ENCODE measurements at places on chromosomes 6 and 20.
A peak's percentile ranks its signal among the peaks of the same experiment; 100 is the strongest.

DNA sequence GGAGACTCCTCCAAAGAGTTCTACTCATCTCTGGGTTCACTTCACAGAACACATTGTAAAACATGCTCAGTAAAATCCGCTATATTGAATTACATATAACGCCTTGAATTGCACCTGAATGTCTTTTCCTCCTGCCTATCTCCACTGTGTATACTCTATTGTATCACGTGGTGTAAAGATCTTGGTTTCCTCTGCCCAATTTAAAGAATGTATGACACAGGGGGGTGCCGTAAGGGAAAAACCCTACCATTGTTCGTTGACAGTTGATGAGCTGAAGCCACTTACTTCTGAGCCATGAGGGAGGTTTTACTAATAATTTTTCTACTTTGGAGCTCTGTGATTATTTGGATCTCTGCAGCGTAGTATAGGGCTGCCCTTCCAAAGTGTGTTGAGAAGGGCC lies 6.0 kb downstream of the ASF1A start:
- DNase-seq, result no peak

- DNase-seq, result no peak
These were observed 7.7 kb downstream of the NRN1 start for GRCh38 chr6:5998711-5999687.

DNA sequence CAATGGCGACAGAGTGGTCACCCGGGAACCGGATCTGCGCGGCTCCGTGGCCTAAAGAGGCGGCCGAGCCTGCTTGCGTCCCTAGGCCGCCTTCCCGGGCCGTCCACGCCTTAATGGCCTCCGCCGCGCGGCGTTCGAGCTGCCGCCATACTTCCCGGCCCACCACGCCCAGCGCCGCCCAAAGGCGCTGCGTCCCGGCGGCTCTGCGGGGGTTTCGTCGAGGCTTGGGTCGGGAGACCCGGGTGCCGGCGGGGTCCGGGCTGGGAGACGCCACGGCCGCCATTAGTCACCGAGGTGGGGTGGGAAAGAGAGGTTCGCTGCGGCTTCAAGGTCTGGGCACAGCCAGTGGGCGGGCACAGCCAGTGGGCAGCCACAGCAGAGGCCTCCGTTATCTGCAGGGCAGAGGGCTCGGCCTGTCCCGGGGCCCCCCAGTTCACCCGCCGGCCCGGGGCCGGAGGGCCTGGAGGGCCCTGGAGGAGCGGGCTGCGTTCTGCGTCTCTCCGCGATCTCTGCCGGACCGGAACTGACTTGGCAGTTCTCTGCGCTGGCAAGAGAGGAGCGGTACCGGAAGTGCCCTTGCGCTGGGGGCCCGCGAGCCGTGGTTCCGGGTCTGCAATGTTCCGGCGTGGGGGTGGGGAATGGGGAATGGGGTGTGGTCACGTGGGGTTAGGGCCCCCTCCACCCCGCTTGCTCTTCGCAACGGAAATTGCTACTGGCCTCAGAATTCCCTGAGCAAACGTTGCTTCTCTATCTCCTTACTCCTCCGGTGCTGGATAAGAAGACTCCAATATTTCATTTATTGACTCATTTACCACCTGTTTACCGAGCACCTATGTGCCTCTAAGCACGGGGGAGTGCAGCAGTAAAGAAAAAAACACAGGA lies 82.3 kb downstream of the CNBD2 start:
- DNase-seq, result peak; percentile 90

DNA sequence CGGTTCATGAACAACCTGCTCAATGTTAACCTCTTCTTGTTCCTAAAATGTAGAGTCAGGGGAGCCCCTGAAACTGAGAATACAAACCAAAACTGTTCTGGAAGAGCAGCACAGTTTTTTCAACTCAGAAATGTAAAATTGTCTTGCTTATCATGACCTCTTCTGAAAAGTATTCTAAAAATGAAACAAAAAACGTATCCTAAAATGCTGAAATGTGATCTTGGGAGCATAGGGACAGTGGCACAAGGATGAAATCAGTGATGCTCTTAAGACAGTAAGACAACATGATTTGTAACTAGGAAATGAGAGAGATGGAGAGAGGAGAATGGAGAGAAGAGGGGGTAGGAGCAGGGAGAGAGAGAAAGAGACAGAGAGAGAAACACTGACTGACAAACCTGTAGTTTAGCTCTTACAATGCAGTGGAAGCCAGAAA lies 27.5 kb downstream of the NCOA7 start:
- no peak for DNase-seq

GRCh38 chr6:42507195-42507594 lies 55.5 kb upstream of the TRERF1 start:
- DNase-seq, result no peak

GRCh38 chr6:154515826-154516225 lies 5.3 kb upstream of the CNKSR3 start:
- peak; percentile 64 for DNase-seq

- no peak for DNase-seq
These were observed 92.8 kb downstream of the PTPRT start for GRCh38 chr20:43096931-43097260.

GRCh38 chr6:144607998-144608735 lies 323.0 kb downstream of the UTRN start:
- DNase-seq, result no peak

DNA sequence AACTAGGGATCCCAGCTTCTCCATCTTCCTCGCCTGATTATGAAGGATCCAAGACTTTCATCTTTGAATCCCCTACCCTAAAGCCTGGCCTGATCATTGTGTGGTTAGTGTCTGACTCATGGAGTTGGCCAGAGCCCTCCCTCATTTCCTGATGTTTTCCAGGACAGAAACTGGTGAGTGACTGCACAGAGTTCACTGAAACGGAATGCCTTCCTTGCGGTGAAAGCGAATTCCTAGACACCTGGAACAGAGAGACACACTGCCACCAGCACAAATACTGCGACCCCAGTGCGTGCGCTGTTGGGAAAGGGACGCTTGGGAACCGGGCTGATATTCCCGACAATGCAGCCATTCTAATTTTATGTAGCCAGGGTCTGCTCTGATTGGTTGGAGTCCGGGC lies 4.0 kb downstream of the CD40 start:
- peak; percentile 58 for DNase-seq

- DNase-seq, result no peak
These were observed 4.2 kb downstream of the TGM3 start for GRCh38 chr20:2300002-2300401.

- no peak for DNase-seq
These were observed 48.1 kb downstream of the CNKSR3 start for GRCh38 chr6:154462425-154462824.

DNA sequence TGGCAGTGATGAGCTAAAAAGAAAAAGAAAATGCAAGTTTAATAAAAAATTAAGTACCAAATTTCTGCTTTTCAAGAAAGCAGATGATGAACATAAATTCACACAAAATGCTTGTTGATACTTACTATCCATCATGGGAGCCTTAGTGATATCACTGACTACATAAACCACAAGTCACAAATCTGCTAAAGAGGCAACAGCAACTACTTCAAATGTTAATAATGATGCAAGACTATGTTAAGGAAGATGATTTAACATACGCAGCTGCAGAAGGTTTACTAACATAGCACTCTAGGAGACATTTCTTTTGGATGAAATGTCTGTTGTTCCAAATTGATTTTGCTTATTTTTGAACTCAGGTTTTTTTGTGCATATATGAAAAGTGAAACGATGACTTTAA lies 18.6 kb downstream of the FYN start:
- no peak for DNase-seq

- no peak for DNase-seq
These were observed 30.7 kb downstream of the NCR2 start for GRCh38 chr6:41366150-41366549.

- no peak for DNase-seq
These were observed 193.4 kb downstream of the BACH2 start for GRCh38 chr6:90103056-90103800.

DNA sequence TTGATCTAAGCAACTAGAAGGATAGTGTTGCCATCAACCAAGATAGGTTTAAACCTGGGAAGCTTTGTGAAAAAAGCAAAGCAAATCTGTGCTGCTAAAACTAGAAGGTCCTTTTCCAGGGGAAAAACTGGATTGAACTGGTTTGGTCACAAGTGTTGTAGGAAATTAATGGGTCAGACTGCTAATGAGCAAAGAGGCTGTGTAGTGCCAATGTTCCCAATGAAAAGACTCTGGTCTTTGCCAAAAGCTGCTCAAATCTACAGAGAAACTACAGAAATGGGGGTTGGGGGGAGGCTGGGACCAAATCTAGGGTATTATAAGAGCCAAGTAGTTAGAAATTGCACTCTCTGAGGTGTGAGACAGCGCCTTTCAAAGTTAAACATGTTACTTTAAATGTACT lies 85.0 kb downstream of the PLCG1 start:
- no peak for DNase-seq

DNA sequence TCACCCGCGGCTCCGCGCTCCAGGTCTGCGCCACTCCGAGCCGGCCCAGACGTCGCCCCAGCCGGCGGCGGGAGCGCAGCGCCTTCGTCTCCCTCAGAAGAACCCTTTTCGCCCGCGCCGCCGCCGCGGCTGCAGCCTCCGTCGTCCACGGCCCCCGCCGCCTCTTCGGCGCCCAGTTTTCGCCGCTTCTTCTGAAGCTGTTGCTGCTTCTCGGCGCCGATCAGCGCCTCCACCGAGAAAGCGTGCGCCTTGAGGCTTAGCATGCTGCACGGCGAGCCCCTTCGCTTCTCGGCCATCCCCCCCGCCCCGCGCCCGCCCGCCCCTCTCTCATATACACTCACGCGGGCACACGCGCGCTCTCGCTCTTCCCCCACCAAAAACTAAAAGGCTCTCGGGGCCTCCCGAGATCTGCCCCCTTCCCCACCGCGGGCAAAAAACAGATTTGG lies 489 bp downstream of the TBX18 start:
- DNase-seq, result no peak

DNA sequence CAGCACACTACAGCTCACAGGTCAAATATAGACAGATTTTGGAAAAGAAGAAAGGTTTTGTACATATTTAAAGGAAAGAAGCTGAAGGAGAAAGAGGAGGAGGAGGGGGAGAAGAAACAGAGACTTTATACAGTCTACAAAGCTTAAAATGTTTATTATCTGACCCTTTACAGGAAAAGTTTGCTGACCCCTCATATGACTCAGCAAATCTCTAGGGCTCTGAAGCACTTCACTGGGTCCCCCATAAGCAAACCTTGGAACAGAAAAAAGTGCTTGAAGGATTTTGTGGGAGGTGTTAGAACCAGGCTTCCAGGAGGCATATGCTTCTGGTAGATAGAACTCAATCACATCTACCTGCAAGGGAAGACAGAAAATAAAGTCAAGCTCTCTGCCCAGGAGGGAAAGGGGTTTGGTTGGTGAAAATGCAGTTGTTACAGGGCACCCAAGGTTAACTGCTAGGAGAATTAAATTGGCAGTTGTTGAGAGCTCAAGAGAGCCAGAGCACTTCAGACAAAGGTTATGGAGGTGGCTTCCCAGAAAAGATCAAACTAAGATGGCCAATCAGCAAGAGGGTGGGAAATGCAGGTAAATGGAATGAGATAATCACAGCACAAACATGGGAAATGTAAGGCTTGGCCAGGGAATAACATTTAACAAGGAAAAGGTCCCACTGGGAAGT lies 207.4 kb upstream of the SGK1 start:
- DNase-seq, result no peak

GRCh38 chr20:37394543-37395409 lies 48.8 kb downstream of the SRC start:
- DNase-seq, result no peak

GRCh38 chr20:22626496-22626895 lies 42.1 kb upstream of the FOXA2 start:
- DNase-seq, result no peak

Measured in cardiac fibroblast (primary cell).